ENCODE measurements at places on chromosomes 12 and 14. TPM values are rescaled to one million over a fixed set of nuclear protein-coding genes. Genes with fewer than 3 reads are reported as not detected.

DNA sequence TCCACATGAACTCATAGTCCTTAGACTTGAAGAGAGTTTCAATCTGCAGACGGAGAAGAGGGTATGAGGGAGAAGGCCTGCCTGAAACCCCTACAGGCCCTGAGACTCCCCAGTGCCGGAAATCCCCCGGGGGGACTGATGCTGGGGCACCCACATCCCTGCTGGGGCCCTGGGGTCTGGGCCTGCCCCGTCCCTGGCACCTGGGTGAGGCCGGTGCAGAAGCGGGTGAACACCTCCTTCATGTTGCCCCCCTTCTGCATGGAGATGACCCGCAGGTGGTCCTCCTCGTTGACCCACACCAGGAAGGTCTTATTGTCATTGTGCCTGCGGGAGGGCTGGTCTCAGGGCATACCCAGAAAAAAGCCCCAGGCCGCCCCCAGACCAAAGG lies 2.4 kb downstream of the CKB start:
- H3K27me3 ChIP-seq = no peaks in the 10 kb centered on the region
- H3K36me3 ChIP-seq = no peaks in the 10 kb centered on the region
- peak overlapping the region; percentile 52 for H3K4me3 ChIP-seq
- no peak overlapping the region for H3K27ac ChIP-seq

GRCh38 chr12:116539905-116540482 lies 19.2 kb upstream of the MAP1LC3B2 start:
- peak overlapping the region; percentile 19 for H3K27ac ChIP-seq
- H3K4me1 ChIP-seq = peaks cover 52% of the 10 kb centered on the region
- H3K36me3 ChIP-seq = no peaks in the 10 kb centered on the region
- no peak for DNase-seq

DNA sequence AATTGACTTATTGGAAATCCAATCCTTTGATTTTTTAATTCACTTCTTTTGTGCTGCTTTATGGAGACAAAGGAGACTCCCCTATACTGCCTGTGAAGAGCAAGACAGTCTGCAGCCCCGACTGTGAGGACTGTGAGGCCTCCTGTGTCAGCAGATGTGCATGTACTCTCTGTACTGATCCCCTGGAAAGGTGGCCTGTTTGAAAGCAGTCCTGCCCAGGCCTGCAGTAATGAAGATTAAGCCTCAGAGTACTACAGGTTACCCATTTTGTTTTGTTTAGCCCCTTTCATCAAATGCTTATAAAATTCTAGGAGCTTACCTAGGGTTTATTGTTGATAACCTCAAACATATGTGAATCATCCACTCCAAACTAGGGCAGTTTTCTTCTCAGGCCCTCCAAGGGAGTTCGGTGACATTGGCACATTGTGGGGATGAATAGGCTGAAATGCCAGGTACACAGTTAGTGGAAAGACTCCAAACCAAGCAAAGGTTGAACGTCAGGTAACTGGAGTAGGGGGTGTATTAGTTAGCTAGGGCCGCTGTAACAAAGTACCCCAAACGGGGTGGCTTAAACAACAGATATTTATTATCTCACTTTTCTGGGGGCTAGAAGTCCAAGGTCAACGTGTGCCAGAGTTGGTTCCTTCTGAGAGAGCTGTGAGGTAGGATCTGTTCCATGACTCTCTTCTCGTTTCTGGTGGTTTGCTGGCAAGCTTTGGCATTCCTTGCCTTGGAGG lies 208.7 kb upstream of the BCL2L14 start:
- DNase-seq = no peak
- no peaks in the 10 kb centered on the region for H3K27me3 ChIP-seq
- H3K27ac ChIP-seq = peak overlapping the region; percentile 18
- H3K4me3 ChIP-seq = no peak overlapping the region
- peaks cover 87% of the 10 kb centered on the region for H3K36me3 ChIP-seq

Gene E2F7
- 0.95 TPM for total RNA-seq

DNA sequence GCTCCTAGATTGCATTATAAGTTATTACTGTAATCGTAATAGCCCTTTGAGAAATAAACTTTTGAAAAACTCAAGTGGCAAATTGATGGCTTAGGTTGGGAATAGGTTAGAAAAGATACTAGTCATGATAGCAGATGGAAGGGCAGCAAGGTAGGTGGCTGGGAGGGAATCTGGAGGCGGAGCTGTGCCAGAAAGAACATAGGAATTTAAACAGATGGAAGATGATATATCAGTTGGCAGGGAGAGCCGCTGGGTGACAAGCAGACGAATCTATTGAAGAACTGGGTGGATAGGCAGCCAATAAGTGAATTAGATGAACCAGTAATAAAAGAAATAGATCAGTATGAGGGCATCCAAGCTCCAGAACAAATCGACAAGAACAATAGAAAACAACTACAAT lies 142.1 kb downstream of the CNTN1 start:
- no peak overlapping the region for H3K4me3 ChIP-seq
- no peak for DNase-seq
- no peaks in the 10 kb centered on the region for H3K36me3 ChIP-seq
- no peaks in the 10 kb centered on the region for H3K4me1 ChIP-seq
- no peak overlapping the region for H3K27ac ChIP-seq

DNA sequence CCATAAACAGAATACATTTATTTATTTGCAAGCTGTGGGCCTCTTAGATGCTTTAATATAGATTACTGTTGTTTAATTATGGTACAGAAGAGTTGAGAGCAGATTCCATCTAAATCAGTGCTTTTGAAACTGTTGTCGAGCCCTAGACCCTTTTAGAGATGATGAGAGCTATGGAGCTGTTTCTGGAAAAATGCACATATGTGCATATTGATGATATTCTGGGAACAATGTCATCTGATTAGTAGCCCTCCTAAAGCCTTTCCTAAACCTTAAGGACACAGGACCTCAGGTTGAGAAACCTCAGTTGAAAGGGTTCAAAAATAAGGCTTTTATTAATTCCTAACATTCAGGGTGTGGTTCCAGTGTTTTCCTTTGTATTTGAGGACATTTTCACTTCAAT lies 11.7 kb downstream of the PRKCH start:
- DNase-seq = no peak
- no peaks in the 10 kb centered on the region for H3K27me3 ChIP-seq
- H3K4me3 ChIP-seq = no peak overlapping the region

- no peak overlapping the region for H3K4me3 ChIP-seq
- H3K36me3 ChIP-seq = no peaks in the 10 kb centered on the region
- H3K4me1 ChIP-seq = peaks cover 4% of the 10 kb centered on the region
- no peak for DNase-seq
Observed at GRCh38 chr12:53131844-53132243, 28.6 kb downstream of the SOAT2 start.

Gene FGF6
- not detected for total RNA-seq

GRCh38 chr14:94113073-94113472 lies 2.5 kb downstream of the IFI27 start:
- peaks cover 31% of the 10 kb centered on the region for H3K27me3 ChIP-seq
- no peaks in the 10 kb centered on the region for H3K36me3 ChIP-seq
- no peak for DNase-seq
- no peak overlapping the region for H3K27ac ChIP-seq
- H3K4me3 ChIP-seq = no peak overlapping the region
- H3K4me1 ChIP-seq = no peaks in the 10 kb centered on the region

Gene SLC8A3
- total RNA-seq = 0.13 TPM

- H3K36me3 ChIP-seq = no peaks in the 10 kb centered on the region
- no peak overlapping the region for H3K27ac ChIP-seq
- H3K4me3 ChIP-seq = no peak overlapping the region
- H3K4me1 ChIP-seq = no peaks in the 10 kb centered on the region
Observed at GRCh38 chr14:34363733-34364134, 98.3 kb downstream of the SPTSSA start.

DNA sequence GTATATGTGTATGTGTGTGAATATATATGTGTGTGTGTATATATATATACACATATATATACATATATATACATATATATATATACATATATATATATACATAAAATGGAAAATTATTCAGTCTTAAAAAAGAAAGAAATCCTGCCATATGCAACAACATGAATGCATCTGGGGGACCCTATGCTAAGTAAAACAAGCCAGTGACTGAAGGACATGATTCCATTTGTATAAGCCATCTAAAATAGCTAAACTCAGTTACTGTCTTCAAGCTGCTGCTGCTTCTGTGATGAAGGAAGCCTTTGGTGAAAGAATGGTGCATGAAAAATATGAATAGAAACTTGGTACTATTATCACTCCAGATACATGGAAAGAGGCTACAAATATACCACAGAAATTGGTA lies 118.6 kb downstream of the ATXN7L3B start:
- H3K4me1 ChIP-seq = no peaks in the 10 kb centered on the region
- H3K4me3 ChIP-seq = no peak overlapping the region
- no peaks in the 10 kb centered on the region for H3K27me3 ChIP-seq
- H3K27ac ChIP-seq = no peak overlapping the region

DNA sequence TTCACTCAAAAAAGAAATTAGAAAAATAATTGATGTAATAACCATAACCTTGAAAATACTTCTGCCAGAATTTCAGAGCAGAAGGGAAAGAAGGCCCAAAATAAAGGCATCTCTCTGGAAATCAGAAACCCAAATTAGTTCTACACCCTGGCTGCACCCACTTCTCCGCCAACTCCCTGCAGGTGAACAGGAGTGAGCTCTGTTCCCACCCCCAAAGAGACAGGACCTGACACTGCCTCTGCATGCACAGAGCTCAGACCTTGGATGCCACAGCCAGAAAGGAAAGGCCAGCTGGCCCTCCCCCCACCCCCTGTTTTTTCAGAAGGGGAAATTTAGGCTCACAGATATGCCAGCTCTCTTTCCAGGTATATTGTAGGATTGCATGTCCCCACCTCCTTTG lies 228.2 kb downstream of the BCL11B start:
- DNase-seq = no peak
- no peaks in the 10 kb centered on the region for H3K4me1 ChIP-seq
- H3K4me3 ChIP-seq = no peak overlapping the region
- H3K27me3 ChIP-seq = no peaks in the 10 kb centered on the region
- H3K27ac ChIP-seq = no peak overlapping the region
- H3K36me3 ChIP-seq = no peaks in the 10 kb centered on the region

Gene EAPP
- 43.2 TPM for total RNA-seq

Gene TAMALIN
- total RNA-seq = 47.6 TPM

Measured in activated B cell treated with CpG ODN at 0.5 μM for 24 hours (primary cell).